ENCODE measurements at places on chromosomes 3 and 15.

DNA sequence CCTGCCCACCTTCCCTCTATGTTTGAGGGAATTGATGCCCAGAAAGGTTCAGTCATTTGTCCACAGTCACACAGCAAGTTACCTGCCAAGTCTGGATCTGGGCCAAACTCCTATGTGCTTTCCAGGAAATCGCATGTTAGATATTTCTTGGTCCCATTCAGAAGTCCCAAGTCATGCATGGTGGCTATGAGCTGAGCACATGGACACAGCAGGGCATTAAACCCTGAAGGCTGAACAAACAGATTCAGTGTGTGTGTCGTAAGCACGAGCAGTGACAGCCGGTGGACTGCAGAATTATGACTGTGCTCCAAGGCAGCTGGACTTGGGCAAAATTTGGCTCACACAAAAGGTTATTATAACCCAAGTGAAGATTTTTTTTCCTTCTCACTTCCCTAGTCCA is 11.4 kb upstream of the SLC6A6 start:
- DNase-seq, result peak; percentile 72

DNA sequence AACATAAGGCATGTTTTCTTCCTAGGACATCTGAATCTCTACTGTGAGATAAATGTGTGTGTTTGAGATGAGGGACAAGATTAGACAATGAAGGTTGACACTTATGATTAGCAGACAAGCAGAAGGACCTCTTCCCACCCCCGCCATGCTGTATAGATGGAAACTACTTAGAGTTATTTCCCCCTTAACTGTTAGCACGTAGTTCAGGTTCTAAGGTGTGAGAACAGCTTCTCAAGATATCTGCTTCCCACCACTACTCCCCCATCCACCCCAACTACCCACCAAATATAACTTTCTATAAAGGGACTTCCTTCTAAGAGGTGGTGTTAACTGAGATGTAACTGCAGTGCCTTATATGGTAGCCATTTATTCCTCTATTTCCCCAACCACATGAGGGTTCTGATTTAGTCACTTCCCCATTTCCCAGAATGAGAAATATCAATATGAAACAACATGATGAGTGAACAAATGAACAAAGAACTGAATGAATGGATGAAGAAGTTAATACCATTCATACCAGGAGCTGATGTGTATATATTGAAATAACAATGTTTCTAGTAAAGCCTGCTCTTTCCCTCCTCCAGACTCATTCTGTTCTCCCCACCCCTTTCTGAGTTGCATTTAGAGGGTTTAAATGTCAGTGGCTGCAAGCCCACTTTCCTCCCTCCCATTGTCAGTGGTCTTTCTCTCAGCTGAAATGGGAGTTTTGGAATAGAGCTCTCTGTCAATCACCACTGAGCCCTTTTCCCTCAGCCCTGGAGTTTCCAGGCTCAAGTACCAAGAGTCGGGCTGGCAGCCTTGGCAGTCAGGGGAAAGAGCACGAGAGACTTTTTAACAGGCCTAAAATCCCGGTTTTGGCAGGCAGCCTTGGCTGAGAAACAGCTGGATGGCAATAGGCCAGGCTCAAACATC is 7.7 kb upstream of the RFTN1 start:
- DNase-seq, result no peak

DNA sequence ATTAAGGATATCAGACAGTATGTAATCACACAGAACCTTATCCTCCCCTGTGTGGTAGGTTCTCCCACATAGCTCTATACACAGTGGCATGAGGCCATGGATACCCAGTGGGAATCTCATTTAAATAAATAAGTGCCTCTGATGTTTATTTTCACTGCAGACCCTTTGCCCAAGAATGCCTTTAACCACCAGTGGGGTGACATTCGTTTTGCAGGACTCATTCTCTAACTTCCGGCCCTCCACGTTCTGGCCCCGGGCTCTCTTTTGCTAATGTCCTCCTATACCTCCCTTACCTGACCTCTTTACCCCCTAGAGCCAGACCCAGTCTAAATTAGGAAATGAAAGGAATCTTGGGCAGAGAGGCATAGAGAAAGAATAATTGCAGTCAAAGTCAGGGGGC is 8.3 kb downstream of the CCDC80 start:
- no peak for DNase-seq

GRCh38 chr15:32099097-32099785 is 68.9 kb downstream of the CHRNA7 start:
- DNase-seq, result no peak

- peak; percentile 84 for DNase-seq
Measured at GRCh38 chr3:148101061-148101460, 596.6 kb upstream of the AGTR1 start.

GRCh38 chr3:71447197-71447596 is 136.3 kb downstream of the FOXP1 start:
- DNase-seq, result no peak
